CD4-positive, alpha-beta T cell treated with Interleukin-6 at 100 ng/mL for 8 hours (primary cell): ENCODE measurements at places on chromosomes 3 and 15.

- no peak for DNase-seq
These were observed 38.0 kb downstream of the COL6A5 start for GRCh38 chr3:130383424-130383823.

DNA sequence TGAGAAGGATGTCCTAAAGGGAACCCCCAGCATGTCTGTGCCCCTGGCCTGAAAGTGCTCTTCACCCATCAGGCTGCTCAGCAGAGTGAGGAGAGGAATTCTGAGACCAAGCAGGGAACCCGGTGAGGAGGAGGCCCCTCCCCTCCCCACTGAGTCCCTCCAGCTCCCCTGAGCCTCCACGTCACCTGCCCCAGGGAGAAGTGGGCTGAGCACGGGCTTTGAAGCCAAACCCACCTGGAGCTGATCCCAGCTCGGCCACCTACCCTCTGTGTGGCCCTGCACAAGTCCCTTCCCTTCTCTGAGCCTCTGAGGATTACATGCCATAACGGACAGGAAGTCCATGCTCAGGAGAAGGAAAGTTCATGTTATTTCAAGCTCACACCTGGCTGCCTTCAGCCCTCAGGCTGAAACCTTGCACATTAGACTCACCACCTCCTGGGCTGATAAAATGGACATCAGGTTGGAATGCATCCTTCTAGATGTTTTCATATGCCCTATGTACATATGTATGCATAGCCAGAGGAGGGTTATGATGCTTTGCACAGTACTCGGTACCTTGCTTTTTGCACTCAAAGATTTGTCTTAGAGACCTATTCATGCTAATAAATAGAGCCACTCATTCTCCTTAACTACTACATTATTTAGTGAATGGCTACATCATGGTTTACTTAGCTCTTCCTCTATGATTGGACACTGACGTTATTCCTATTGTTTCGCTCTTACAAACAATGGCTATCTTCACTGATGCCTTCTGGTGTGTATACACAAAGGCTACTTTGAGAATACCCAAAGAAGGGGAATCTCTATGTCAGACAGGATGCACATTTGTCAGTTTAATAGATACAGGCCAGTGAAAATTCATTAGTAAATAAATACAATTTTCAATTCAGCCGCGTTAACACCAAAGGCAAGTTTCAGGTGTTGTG, 31.6 kb upstream of the GATA2 start:
- no peak for DNase-seq

DNA sequence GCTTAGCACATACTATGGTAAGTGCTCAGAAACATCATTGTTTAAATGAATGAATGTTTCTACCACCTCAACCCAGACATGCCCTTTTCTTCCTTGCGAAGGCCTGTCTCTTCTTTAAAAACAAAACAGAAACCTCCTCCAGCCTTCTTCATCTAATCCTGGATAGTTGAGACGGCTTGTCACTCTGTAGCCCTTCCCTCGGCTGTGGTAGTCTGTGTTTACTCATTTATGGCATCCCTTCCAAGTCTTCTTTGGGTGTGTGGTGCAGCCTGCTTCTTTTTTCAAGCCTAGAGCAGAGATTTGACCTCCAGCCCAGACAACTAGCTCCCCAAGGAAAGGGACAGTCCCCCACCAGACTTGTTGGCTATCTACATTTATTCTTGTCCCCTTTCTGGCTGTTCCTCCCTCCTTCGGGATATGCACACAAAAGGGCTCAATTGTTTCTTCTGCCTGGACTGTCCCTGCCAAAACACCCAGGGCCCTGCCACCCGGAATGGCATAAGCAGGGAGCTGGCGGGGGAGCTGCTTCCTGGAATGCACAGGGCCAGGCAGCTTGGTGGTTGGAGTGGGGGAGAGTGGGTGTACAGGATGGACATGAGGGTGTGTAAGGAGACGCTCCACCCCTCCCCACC, 67.8 kb downstream of the ITGA11 start:
- DNase-seq: no peak

DNA sequence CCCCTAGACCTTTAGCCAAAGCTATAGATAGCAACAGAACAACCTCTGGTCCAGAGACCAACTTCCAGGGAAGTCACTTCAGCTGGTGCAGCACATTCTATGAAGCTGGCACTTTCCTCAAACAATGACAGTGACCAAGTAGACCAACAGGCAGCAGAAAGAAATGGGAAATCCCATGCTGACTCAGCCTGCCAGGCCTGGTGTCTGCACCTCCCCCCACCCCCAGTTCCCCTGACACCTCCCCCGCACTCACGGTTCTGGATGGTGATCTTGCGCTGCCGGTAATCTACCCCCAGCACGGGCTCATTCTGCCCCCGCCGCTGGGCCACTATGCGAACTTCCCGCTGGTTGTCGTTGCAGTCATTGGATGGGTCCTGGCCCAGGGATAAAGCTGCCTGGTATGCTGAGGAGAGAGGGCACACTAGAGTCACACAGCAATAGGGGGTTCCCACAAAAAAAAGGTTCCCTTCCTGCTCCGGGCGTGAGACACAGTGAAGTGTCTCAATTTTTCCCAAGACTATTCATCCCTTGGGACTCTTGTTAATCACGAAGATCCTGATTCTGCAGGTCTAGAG, 17.0 kb downstream of the ILDR1 start:
- no peak for DNase-seq

GRCh38 chr3:11769704-11770476, 76.8 kb downstream of the TAMM41 start:
- no peak for DNase-seq
